Kidney (tissue), 22 donors: ENCODE measurements at places on chromosomes 1 and 21. TPM values are rescaled to one million over a fixed set of nuclear protein-coding genes. Genes with fewer than 3 reads are reported as not detected.

The IFFO2 gene
- total RNA-seq: 23.1 TPM

The TCP10L gene
- 2.2 TPM for total RNA-seq

The GIPC2 gene
- 10.7 TPM for total RNA-seq

The NCMAP gene
- total RNA-seq: 11.0 TPM

The DCST2 gene
- 1.4 TPM for total RNA-seq

The CD1B gene
- total RNA-seq: 0.60 TPM

The IGSF21 gene
- 6.6 TPM for total RNA-seq

The HLX gene
- total RNA-seq: 8.2 TPM

The NTNG1 gene
- total RNA-seq: 2.8 TPM

The PDC gene
- total RNA-seq: not detected

The IVNS1ABP gene
- total RNA-seq: 198 TPM

The CCDC27 gene
- not detected for total RNA-seq

The GNAT2 gene
- total RNA-seq: not detected

The LRRC71 gene
- total RNA-seq: 0.50 TPM
